Upper lobe of left lung (tissue), 6 donors: ENCODE measurements at places on chromosomes 13 and 19.

GRCh38 chr19:55301459-55302317 is 17.9 kb downstream of the BRSK1 start:
- no peaks in the 10 kb centered on the region for H3K27me3 ChIP-seq
- peak overlapping the region; percentile 45 for H3K4me3 ChIP-seq
- peaks cover 10% of the 10 kb centered on the region for H3K4me1 ChIP-seq
- peak; percentile 86 for DNase-seq
- no peaks in the 10 kb centered on the region for H3K36me3 ChIP-seq
- H3K27ac ChIP-seq, result peak overlapping the region; percentile 39

GRCh38 chr19:56097306-56097705 is 23.8 kb downstream of the ZNF787 start:
- H3K4me3 ChIP-seq, result no peak overlapping the region
- DNase-seq, result no peak
- H3K27me3 ChIP-seq, result no peaks in the 10 kb centered on the region
- H3K4me1 ChIP-seq, result no peaks in the 10 kb centered on the region
- peaks cover 5% of the 10 kb centered on the region for H3K36me3 ChIP-seq

- H3K4me3 ChIP-seq, result no peak overlapping the region
- H3K27ac ChIP-seq, result no peak overlapping the region
- DNase-seq, result no peak
These were observed 22.7 kb upstream of the MAB21L1 start for GRCh38 chr13:35499196-35499662.

- H3K27me3 ChIP-seq, result no peaks in the 10 kb centered on the region
- peak overlapping the region; percentile 92 for H3K27ac ChIP-seq
- H3K4me1 ChIP-seq, result peaks cover 3% of the 10 kb centered on the region
- H3K36me3 ChIP-seq, result no peaks in the 10 kb centered on the region
These were observed 748 bp downstream of the LHFPL6 start for GRCh38 chr13:39602277-39602613.

GRCh38 chr13:44110091-44110621 is 230.5 kb downstream of the LACC1 start:
- H3K27ac ChIP-seq, result no peak overlapping the region
- DNase-seq, result no peak
- H3K4me1 ChIP-seq, result no peaks in the 10 kb centered on the region
- no peaks in the 10 kb centered on the region for H3K27me3 ChIP-seq

DNA sequence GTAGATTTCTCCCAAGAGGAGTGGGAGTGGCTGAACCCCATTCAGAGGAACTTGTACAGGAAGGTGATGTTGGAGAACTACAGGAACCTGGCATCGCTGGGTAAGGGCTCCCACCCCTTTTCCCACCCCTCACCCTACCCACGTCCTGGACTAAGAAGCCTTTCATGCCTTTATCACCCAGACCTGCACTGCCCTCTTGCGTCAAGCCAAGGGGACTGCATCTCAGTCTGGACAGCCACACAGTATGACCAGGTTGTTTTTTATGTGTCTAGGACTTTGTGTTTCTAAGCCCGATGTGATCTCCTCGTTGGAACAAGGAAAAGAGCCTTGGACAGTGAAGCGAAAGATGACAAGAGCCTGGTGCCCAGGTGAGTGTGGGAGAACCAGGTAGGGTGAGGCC is 8.8 kb downstream of the ZFP28 start:
- H3K27ac ChIP-seq, result no peak overlapping the region
- H3K36me3 ChIP-seq, result peaks cover 80% of the 10 kb centered on the region
- no peaks in the 10 kb centered on the region for H3K27me3 ChIP-seq

DNA sequence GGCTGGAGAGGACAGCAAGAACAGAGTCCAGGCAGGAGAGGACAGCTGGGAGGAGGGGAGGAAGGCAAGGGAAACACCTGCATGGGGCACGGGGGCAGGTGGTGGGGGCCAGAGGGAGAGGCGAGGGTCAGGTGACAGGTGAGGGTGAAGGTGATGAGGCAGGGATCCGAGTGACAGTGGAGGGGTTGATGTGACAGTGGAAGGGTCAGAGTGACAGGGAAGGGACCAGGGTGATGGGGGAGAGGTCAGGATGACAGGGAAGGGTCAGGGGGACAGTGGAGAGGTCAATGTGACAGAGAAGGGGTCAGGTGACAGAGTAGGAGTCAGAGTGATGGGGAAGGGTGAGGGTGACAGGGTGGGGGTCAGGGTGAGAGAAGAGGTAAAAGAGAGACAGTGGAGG is 29.1 kb downstream of the C19orf81 start:
- H3K36me3 ChIP-seq, result no peaks in the 10 kb centered on the region
- H3K27ac ChIP-seq, result no peak overlapping the region
- DNase-seq, result no peak

GRCh38 chr13:37289212-37289935 is 183.9 kb upstream of the CSNK1A1L start:
- no peaks in the 10 kb centered on the region for H3K27me3 ChIP-seq
- H3K4me1 ChIP-seq, result no peaks in the 10 kb centered on the region
- no peak for DNase-seq
- no peak overlapping the region for H3K4me3 ChIP-seq
- H3K36me3 ChIP-seq, result no peaks in the 10 kb centered on the region
- no peak overlapping the region for H3K27ac ChIP-seq

- no peaks in the 10 kb centered on the region for H3K36me3 ChIP-seq
- no peaks in the 10 kb centered on the region for H3K27me3 ChIP-seq
- no peak for DNase-seq
- peak overlapping the region; percentile 23 for H3K27ac ChIP-seq
- peak overlapping the region; percentile 88 for H3K4me3 ChIP-seq
- peaks cover 23% of the 10 kb centered on the region for H3K4me1 ChIP-seq
These were observed 1.2 kb downstream of the POLR1D start for GRCh38 chr13:27622881-27623280.

- no peaks in the 10 kb centered on the region for H3K4me1 ChIP-seq
- DNase-seq, result no peak
- H3K27ac ChIP-seq, result no peak overlapping the region
- no peaks in the 10 kb centered on the region for H3K27me3 ChIP-seq
These were observed 13.2 kb downstream of the NAPSA start for GRCh38 chr19:50352242-50352641.

GRCh38 chr19:18457483-18458331 is 19.8 kb upstream of the ISYNA1 start:
- peak; percentile 33 for DNase-seq
- H3K36me3 ChIP-seq, result peaks cover 38% of the 10 kb centered on the region
- peaks cover 11% of the 10 kb centered on the region for H3K4me1 ChIP-seq
- no peak overlapping the region for H3K27ac ChIP-seq
- H3K4me3 ChIP-seq, result no peak overlapping the region

- H3K27me3 ChIP-seq, result no peaks in the 10 kb centered on the region
- H3K27ac ChIP-seq, result peak overlapping the region; percentile 77
- no peaks in the 10 kb centered on the region for H3K36me3 ChIP-seq
- DNase-seq, result peak; percentile 94
- H3K4me3 ChIP-seq, result peak overlapping the region; percentile 71
- H3K4me1 ChIP-seq, result peaks cover 60% of the 10 kb centered on the region
These were observed 703 bp downstream of the KLF16 start for GRCh38 chr19:1862424-1863327.

DNA sequence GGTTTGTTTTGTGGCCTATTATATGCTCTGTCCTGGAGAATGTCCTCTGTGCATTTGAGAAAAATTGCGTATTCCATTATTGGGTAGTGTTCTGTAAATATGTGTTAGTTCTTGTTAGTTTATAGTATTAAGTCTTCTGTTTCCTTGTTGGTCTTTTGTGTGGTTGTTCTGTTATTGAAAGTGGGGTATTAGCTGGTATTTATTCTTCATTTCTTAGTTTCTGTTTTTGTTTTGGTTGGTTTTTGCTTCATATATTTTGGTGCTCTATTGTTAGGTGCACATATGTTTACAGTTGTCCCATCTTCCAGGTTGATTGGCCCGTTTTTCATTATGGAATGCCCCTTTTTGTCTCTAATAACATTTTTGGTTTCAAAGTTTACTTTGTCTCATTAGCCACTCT is 77.3 kb downstream of the DNAJC15 start:
- H3K36me3 ChIP-seq, result no peaks in the 10 kb centered on the region
- H3K27me3 ChIP-seq, result no peaks in the 10 kb centered on the region
- no peak overlapping the region for H3K4me3 ChIP-seq
- H3K4me1 ChIP-seq, result no peaks in the 10 kb centered on the region
- no peak for DNase-seq

DNA sequence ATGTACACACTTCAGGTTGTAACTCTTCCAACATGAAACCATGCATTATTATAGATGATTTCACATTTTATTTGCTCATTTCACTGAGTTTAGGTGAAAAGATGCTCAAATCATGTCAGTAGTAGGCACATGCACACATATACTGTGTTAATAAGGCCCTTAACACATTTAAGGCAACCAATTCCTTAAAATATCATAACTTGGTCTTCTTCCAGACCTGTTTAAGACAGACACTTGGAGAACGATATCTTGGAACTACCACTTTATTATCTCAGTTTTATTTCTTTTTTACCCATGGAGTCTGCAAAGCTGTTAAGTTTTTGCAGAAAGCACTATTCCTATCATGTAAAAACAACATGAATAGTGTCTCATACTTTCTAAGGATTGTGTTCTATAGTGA is 395.2 kb upstream of the MIR17HG start:
- no peaks in the 10 kb centered on the region for H3K36me3 ChIP-seq
- H3K27ac ChIP-seq, result no peak overlapping the region
- H3K4me1 ChIP-seq, result no peaks in the 10 kb centered on the region
- no peak for DNase-seq
- no peak overlapping the region for H3K4me3 ChIP-seq

DNA sequence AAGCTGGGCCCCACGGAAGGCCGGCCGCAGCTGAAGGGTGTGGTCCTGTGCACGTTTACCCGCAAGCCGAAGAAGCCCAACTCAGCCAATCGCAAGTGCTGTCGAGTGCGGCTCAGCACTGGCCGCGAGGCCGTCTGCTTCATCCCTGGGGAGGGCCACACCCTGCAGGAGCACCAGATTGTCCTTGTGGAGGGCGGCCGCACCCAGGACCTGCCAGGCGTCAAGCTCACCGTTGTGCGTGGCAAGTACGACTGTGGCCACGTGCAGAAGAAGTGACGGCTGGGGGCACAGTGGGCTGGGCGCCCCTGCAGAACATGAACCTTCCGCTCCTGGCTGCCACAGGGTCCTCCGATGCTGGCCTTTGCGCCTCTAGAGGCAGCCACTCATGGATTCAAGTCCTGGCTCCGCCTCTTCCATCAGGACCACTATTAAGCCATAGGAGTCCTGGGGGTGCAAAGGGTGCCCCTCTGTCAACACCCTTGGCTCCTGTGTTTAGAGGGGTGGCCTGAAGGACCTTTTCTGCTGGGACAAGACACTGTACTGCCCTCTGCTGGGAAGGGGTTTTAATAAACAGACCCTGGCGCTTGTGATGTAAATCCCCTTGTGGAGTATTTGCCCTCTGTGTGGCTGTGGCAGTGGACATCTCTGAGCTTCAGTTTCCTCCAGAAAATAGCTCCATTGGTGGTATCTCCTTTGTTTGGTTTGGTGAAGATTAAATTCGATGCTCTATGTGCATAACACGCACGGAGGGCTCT is 1.9 kb downstream of the MRPS12 start:
- DNase-seq, result no peak
- peaks cover 19% of the 10 kb centered on the region for H3K4me1 ChIP-seq
- H3K27me3 ChIP-seq, result no peaks in the 10 kb centered on the region
- H3K4me3 ChIP-seq, result no peak overlapping the region
- H3K27ac ChIP-seq, result no peak overlapping the region

- H3K4me3 ChIP-seq, result no peak overlapping the region
- peaks cover 54% of the 10 kb centered on the region for H3K4me1 ChIP-seq
- DNase-seq, result peak; percentile 59
- H3K27ac ChIP-seq, result no peak overlapping the region
These were observed 48.5 kb downstream of the GAS6 start for GRCh38 chr13:113815151-113816058.

- no peaks in the 10 kb centered on the region for H3K27me3 ChIP-seq
- peaks cover 30% of the 10 kb centered on the region for H3K36me3 ChIP-seq
- no peak overlapping the region for H3K27ac ChIP-seq
- H3K4me3 ChIP-seq, result no peak overlapping the region
- no peak for DNase-seq
These were observed 73.6 kb downstream of the COG3 start for GRCh38 chr13:45538382-45538781.

DNA sequence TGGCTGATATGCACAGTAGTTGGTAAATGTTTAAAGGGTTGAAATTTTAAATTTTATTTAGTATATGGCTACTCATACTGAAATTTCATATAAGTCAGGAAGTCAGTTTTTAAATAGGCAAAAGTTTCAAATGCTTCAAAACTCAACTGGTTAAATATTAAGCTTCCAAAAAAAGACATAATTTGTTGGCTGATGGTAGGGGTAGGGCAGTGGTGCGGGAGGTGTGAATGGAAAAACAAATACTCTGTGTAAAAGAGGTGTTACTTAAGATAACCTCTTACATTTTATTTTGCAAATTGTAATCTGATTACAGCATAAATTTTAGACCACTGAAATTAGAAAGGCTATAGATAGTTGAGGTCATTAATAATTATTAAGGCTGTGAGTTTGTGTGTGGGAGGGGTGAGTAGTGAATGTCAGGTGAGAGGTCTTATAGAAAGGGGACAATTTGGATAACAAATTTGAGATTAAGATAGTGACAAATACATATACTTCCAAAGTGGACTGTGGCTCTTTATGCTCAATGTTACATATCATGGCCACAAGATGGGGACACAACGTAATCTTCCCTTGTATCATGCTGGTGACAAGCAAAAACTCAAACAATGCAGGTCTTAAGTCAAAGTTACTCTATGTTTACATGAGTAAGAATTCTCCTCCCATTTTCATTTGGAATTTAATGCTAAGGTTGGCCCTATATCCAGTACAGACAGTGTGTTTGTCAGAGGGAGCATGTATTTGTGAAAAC is 36.6 kb upstream of the OXGR1 start:
- H3K27me3 ChIP-seq, result no peaks in the 10 kb centered on the region
- H3K4me1 ChIP-seq, result no peaks in the 10 kb centered on the region
- DNase-seq, result no peak
- no peaks in the 10 kb centered on the region for H3K36me3 ChIP-seq
- H3K4me3 ChIP-seq, result no peak overlapping the region

- H3K36me3 ChIP-seq, result no peaks in the 10 kb centered on the region
- H3K27me3 ChIP-seq, result no peaks in the 10 kb centered on the region
- H3K4me1 ChIP-seq, result no peaks in the 10 kb centered on the region
- no peak for DNase-seq
These were observed 443.1 kb upstream of the SPRY2 start for GRCh38 chr13:80783926-80784565.

DNA sequence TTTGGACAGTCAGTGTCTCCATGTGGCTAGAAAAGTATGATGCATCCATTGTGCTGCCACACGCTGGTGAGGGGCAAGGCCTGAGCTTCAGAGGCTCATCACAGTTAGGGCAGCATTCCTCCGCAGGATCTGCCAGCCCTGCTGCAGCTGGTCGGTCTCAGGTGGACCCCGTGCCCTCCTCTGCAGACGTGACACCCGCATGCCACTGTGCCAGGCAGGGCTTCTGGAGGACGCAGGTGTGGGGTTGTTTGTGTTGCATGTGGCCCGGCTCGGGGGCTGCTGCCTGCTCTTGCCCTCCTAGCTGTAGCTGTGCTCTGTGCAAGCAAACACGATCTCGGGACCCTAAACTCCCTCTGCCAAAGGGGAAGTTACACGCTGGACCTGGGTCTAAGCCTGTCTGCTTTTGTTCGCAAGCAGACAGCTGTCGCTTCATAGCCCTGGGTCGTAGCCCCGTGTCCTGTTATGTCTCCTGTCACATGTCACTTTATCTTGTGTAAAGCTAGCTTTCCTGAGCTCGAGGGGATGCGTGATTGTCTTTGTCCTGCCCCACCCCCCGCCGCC is 45.3 kb downstream of the SLC7A9 start:
- DNase-seq, result no peak
- H3K4me3 ChIP-seq, result no peak overlapping the region
- no peaks in the 10 kb centered on the region for H3K27me3 ChIP-seq
- no peak overlapping the region for H3K27ac ChIP-seq
- H3K4me1 ChIP-seq, result no peaks in the 10 kb centered on the region
- no peaks in the 10 kb centered on the region for H3K36me3 ChIP-seq

- peaks cover 9% of the 10 kb centered on the region for H3K4me1 ChIP-seq
- H3K4me3 ChIP-seq, result no peak overlapping the region
- H3K27me3 ChIP-seq, result no peaks in the 10 kb centered on the region
- no peak overlapping the region for H3K27ac ChIP-seq
- H3K36me3 ChIP-seq, result no peaks in the 10 kb centered on the region
- DNase-seq, result no peak
These were observed 107.1 kb downstream of the DACH1 start for GRCh38 chr13:71759651-71760511.
